ENCODE measurements at places on chromosomes 7 and 10. TPM values are rescaled to one million over a fixed set of nuclear protein-coding genes. Genes with fewer than 3 reads are reported as not detected.
A peak's percentile ranks its signal among the peaks of the same experiment; 100 is the strongest.

DNA sequence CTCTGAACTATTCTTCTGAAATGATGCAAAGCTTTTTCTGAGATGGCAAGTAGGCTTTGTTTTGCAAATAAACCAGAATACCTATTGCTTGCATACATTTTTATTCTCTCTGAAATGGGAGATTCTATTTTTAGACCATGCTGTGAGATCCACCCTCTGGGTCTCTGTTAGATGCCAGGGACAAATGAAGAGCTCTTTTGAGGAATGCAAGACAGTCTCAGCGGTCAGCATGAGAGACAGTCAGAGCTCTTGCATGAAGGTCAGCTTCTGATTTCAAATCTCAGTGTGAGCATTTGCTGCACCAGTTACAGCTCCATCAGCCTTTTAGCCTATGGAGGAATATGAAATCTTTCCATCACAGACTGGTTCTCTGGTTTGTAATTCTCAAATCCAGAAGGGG, 429.9 kb upstream of the KLF6 start:
- H3K36me3 ChIP-seq: no peaks in the 10 kb centered on the region
- no peak overlapping the region for H3K27ac ChIP-seq
- no peak overlapping the region for H3K4me3 ChIP-seq
- no peak for DNase-seq

GRCh38 chr7:14504134-14504533, 398.4 kb downstream of the DGKB start:
- H3K4me3 ChIP-seq: no peak overlapping the region
- H3K27ac ChIP-seq: no peak overlapping the region
- DNase-seq: no peak

GRCh38 chr7:148318102-148318811, 272.3 kb upstream of the C7orf33 start:
- no peaks in the 10 kb centered on the region for H3K4me1 ChIP-seq
- H3K36me3 ChIP-seq: no peaks in the 10 kb centered on the region
- no peak overlapping the region for H3K4me3 ChIP-seq
- H3K27ac ChIP-seq: no peak overlapping the region
- H3K27me3 ChIP-seq: no peaks in the 10 kb centered on the region

- H3K36me3 ChIP-seq: no peaks in the 10 kb centered on the region
- no peaks in the 10 kb centered on the region for H3K27me3 ChIP-seq
- peak overlapping the region; percentile 98 for H3K27ac ChIP-seq
- peak overlapping the region; percentile 93 for H3K4me3 ChIP-seq
Observed at GRCh38 chr7:80134115-80134535, 506 bp upstream of the GNAI1 start.

DNA sequence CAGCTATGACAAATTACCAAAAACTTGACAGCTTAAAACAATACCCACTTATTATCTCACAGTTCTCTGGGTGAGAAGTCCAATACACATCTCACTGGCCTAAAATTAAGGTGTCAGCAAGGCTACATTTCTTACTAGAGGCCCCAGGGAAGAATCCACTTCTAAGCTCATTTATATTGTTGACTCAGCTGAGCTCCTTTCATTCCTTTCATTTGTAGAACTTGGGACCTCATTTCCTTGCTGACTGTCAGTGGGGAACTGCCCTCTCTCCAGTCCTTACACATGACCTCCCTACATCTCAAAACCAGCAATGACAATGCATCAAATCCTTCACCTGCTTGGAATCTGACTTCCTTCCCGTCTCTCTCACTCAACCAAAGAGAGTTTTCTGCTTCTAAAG, 240.3 kb downstream of the IPMK start:
- no peak for DNase-seq
- H3K36me3 ChIP-seq: no peaks in the 10 kb centered on the region
- no peak overlapping the region for H3K4me3 ChIP-seq
- no peaks in the 10 kb centered on the region for H3K4me1 ChIP-seq
- H3K27ac ChIP-seq: no peak overlapping the region

GRCh38 chr10:45152726-45153125, 152.0 kb downstream of the ZNF22 start:
- no peak overlapping the region for H3K4me3 ChIP-seq
- H3K27ac ChIP-seq: no peak overlapping the region
- no peaks in the 10 kb centered on the region for H3K36me3 ChIP-seq
- DNase-seq: no peak

- no peaks in the 10 kb centered on the region for H3K36me3 ChIP-seq
- H3K27me3 ChIP-seq: no peaks in the 10 kb centered on the region
- H3K4me1 ChIP-seq: no peaks in the 10 kb centered on the region
- no peak for DNase-seq
- H3K4me3 ChIP-seq: no peak overlapping the region
Observed at GRCh38 chr7:133530682-133531081, 277.8 kb downstream of the EXOC4 start.

The MBLAC1 gene
- 2.5 TPM for total RNA-seq

The SFMBT2 gene
- 6.4 TPM for total RNA-seq

The POT1 gene
- 18.9 TPM for total RNA-seq

DNA sequence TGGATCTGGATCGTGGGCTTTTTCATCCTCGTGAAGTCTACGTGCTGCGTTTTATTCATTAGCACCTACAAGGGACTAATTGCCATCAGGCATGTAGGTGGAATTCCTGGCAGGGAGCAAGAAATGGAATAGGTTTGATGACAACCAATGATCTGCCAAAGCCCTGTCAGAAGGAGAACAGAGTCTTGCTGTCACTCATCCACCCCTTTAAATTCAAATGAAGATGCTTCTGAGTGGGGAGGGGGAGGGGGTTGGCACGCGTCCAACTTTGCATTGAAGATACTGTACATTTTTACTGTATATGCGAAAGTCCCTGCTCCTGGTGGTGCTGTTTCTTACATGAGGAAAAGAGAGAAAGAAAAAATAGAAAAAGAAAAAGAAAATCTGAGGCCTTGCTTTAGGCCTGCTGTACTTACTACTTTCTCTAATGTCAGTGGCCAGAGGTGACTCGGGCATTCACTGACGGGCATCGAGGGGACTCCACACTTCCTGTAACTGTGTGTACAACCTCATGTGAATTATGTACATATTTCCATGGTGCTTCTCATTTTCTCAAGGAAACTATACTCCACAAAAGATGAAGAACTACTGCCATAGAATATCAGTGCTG, 569.1 kb downstream of the INHBA start:
- no peaks in the 10 kb centered on the region for H3K36me3 ChIP-seq
- DNase-seq: no peak
- H3K27me3 ChIP-seq: no peaks in the 10 kb centered on the region
- H3K4me3 ChIP-seq: no peak overlapping the region
- H3K27ac ChIP-seq: no peak overlapping the region

- H3K4me3 ChIP-seq: no peak overlapping the region
- no peak overlapping the region for H3K27ac ChIP-seq
- no peaks in the 10 kb centered on the region for H3K4me1 ChIP-seq
- no peaks in the 10 kb centered on the region for H3K27me3 ChIP-seq
- no peak for DNase-seq
- H3K36me3 ChIP-seq: no peaks in the 10 kb centered on the region
Observed at GRCh38 chr10:118054383-118054782, 7.6 kb upstream of the RAB11FIP2 start.

The ACSM6 gene
- total RNA-seq: not detected

The HMX2 gene
- not detected for total RNA-seq

DNA sequence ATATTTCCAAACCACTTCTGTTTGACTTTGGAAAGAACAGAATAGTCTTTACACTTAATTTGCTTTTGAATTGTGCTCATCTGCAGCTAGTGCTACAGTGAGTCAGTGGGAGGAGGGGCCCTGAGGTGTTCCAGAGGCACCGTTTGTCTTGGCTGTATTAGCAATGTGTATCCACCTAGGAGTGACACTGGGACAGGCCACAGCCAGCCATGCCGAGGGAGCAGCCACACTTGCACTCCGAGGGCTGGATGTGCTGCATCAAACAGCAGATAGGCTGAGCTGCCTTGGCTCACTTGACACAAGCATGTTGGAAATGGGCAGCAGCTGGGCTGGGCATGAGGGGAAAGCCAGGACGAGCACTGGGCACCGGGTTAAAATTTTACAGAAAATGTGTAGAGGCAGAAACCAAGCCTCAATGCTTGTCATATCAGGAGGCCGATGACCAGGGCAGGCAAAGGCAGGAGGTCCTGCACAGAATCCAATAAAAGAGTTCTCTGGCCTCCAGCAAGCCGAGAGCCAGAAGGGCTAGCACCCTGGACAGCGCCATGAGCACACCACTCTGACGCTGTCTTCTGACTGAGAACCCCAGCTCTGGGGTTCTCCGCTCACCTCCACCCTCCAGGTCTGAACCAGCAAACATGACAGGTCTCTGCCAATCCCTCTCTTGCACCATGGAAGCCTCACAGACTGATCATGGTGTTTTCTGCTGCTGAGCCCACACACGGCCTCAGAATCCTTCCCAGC, 163.3 kb downstream of the GRID1 start:
- H3K27me3 ChIP-seq: no peaks in the 10 kb centered on the region
- H3K4me1 ChIP-seq: no peaks in the 10 kb centered on the region
- H3K4me3 ChIP-seq: no peak overlapping the region
- peak; percentile 30 for DNase-seq
- no peaks in the 10 kb centered on the region for H3K36me3 ChIP-seq

The SPDYE5 gene
- total RNA-seq: not detected

The PRKCQ gene
- 0.71 TPM for total RNA-seq

The RAMP3 gene
- total RNA-seq: 57.8 TPM

- no peak overlapping the region for H3K4me3 ChIP-seq
- no peak for DNase-seq
- no peaks in the 10 kb centered on the region for H3K4me1 ChIP-seq
- H3K27me3 ChIP-seq: no peaks in the 10 kb centered on the region
Observed at GRCh38 chr7:116193329-116194087, 16.8 kb upstream of the TES start.

DNA sequence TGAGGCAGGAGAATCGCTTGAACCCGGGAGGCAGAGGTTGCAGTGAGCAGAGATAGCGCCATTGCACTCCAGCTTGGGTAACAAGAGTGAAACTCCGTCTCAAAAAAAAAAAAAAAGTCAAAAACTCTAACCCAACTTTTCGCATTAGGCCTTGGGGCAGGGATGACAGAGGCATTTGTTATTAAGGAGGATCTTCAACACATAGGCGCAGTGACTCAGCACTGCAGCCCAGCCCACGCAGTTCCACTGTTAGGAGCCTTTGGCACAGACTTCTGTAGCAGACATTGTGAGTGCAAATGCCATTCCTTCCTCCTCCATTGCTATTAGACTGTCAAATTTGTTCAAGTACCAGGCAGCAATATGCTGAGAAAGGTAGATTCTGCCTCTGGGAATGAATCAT, 43.1 kb upstream of the KLHL7 start:
- no peaks in the 10 kb centered on the region for H3K36me3 ChIP-seq
- no peak overlapping the region for H3K27ac ChIP-seq
- no peak overlapping the region for H3K4me3 ChIP-seq
- no peaks in the 10 kb centered on the region for H3K4me1 ChIP-seq
- no peak for DNase-seq

DNA sequence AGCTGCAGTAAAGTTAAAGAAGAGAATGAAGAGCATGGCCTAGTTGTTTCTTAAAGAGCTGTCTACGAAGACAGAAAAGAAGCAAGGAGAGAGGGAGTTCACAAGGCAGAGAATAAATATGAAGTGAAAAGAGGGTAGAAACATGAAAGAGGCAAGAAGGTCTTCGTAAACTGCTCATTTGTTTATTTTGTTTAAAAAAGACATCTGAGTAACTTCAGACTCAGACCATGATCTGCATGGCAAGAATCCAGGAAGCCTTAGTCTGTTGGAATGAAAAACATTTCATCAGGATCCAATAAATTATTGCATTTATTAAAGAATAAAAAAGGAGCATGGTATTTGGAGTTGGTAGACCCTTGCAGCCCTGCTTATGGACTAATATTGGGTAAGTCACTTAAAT, 151.1 kb downstream of the SEM1 start:
- no peaks in the 10 kb centered on the region for H3K27me3 ChIP-seq
- no peak overlapping the region for H3K27ac ChIP-seq
- H3K4me3 ChIP-seq: no peak overlapping the region
- DNase-seq: no peak
- no peaks in the 10 kb centered on the region for H3K36me3 ChIP-seq
- peaks cover 4% of the 10 kb centered on the region for H3K4me1 ChIP-seq

The HMX3 gene
- 0.83 TPM for total RNA-seq

The TMEM130 gene
- total RNA-seq: 3.2 TPM

DNA sequence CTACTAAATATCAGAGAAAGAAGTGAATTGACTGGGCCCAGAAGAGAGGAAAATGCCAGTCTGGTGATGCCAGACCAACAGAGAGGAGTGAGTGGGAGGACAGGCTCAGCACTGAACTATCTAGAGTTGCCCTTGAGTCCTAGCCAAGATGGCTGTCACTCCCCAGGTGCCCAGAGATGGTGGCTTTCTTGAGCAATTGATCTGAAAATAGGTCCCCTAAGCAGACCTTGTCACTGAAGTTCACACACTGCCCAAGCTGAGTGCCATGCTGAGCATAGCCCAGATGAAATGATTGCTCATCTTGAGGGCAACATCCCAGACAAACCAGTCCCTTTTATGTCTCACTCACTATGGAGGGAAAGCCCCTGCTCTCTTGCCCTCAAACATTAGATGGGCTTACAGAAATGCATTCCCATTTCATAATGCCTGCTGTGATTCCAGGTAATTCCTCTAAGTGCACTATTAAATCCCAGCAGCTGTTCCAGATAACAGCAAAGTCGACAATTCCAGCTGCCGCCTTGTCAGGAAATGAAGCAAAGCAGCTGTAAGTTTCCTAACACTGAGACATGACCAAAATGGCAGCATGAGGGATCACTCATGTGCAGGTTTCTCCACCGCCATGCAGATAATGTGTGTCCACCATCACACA, 329.4 kb downstream of the KCNMA1 start:
- DNase-seq: no peak
- H3K27me3 ChIP-seq: no peaks in the 10 kb centered on the region
- no peak overlapping the region for H3K4me3 ChIP-seq
- H3K27ac ChIP-seq: peak overlapping the region; percentile 73

DNA sequence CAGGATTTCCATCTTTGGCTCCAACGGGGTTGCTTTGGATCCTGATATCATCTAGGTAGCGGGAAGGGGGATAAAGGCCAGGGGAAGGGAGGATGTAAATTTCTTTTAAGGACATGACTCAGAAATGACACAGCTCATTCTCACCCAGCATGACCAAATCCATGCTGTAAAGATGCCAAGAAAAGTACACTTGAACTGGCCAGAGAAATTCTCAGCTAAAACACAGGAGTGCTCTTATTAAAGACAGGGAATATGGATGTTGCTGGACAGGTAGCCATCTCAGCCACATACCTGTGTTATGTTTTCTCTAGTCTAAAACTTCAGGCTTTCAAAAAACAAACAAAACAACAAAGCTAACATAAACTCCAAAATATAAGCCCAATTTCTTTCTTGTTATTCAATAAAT, 68.3 kb downstream of the NAMPT start:
- H3K27ac ChIP-seq: peak overlapping the region; percentile 36
- H3K4me1 ChIP-seq: peaks cover 18% of the 10 kb centered on the region
- H3K27me3 ChIP-seq: no peaks in the 10 kb centered on the region
- H3K36me3 ChIP-seq: no peaks in the 10 kb centered on the region

The VAX1 gene
- not detected for total RNA-seq

GRCh38 chr10:34740321-34740720, 74.8 kb downstream of the PARD3 start:
- no peaks in the 10 kb centered on the region for H3K4me1 ChIP-seq
- H3K4me3 ChIP-seq: peak overlapping the region; percentile 7
- H3K27ac ChIP-seq: peak overlapping the region; percentile 69
- no peaks in the 10 kb centered on the region for H3K27me3 ChIP-seq
- no peaks in the 10 kb centered on the region for H3K36me3 ChIP-seq
- no peak for DNase-seq

GRCh38 chr10:99843310-99843709, 60.9 kb downstream of the ABCC2 start:
- H3K4me3 ChIP-seq: no peak overlapping the region
- no peaks in the 10 kb centered on the region for H3K27me3 ChIP-seq
- peaks cover 3% of the 10 kb centered on the region for H3K4me1 ChIP-seq
- no peaks in the 10 kb centered on the region for H3K36me3 ChIP-seq
- H3K27ac ChIP-seq: no peak overlapping the region
